ENCODE measurements at places on chromosomes 12 and 14. TPM values are rescaled to one million over a fixed set of nuclear protein-coding genes. Genes with fewer than 3 reads are reported as not detected.
A peak's percentile ranks its signal among the peaks of the same experiment; 100 is the strongest.

The AMIGO2 gene
- total RNA-seq, result 14.5 TPM

The IL31 gene
- total RNA-seq, result not detected

DNA sequence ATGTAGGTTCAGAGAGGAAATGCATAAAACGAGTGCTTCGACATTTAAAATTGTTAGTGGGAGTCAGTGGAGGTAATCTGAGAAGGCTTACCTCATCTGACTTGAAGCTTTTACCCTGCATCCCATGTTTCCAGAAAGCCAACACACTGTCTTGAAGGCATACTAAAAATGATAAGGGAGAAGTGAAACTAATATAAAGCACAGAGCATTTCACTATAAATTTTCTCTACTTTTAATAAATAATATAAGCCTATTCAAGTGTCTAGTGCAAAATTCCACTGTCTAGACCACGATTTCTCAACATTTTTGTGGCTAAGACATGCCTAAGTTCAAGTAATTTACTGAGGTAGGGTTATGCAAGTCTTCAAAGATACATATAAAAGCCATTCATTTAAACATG, 29.1 kb upstream of the CDKL1 start:
- no peaks in the 10 kb centered on the region for H3K27me3 ChIP-seq
- no peak overlapping the region for H3K27ac ChIP-seq
- no peak for DNase-seq
- H3K4me1 ChIP-seq, result no peaks in the 10 kb centered on the region

DNA sequence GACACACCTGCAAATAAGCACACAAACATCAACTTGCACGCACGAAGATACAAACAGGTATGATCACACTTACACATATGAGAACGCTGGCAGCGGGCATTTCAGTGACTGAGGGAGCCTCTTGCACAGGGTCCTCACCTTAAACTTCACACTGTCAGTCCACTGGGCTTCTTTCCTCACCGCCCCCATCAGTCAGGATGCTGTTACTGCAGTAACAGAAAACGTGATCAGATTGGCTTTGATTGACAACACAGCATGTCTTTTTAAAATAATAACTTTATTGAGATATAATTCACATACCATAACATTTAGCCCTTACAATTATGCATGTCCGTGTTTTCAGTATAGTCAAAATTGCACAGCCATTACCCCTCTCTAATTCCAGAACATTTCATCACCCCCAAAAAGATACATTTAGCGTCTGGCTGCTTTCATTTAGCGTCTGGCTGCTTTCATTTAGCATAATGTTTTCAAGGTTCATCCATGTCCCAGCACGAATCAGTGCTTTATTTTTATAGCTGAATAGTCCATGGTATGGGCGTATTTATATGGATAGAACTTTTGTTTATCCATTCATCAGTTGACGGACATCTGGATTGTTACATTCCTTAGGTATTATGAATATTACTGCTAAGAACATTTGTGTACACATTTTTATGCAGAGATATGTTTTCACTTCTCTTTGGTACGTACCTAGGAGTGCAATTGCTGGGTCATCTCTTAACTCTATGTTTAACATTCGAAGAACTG, 8.4 kb downstream of the CCDC197 start:
- H3K4me3 ChIP-seq, result no peak overlapping the region
- H3K27me3 ChIP-seq, result peaks cover 5% of the 10 kb centered on the region
- no peaks in the 10 kb centered on the region for H3K36me3 ChIP-seq
- DNase-seq, result no peak
- H3K27ac ChIP-seq, result no peak overlapping the region

- peak; percentile 41 for DNase-seq
- peaks cover 12% of the 10 kb centered on the region for H3K4me1 ChIP-seq
- H3K4me3 ChIP-seq, result no peak overlapping the region
- no peaks in the 10 kb centered on the region for H3K36me3 ChIP-seq
Measured at GRCh38 chr14:104845033-104845666, 19.9 kb upstream of the CEP170B start.
